ENCODE measurements at places on chromosomes 11 and 22.
A peak's percentile ranks its signal among the peaks of the same experiment; 100 is the strongest.

GRCh38 chr11:15585602-15586331 is 471.0 kb downstream of the INSC start:
- DNase-seq, result no peak

- peak; percentile 53 for DNase-seq
Observed at GRCh38 chr11:73330569-73331093, 22.6 kb downstream of the ARHGEF17 start.

- no peak for DNase-seq
Observed at GRCh38 chr11:83540728-83541127, 254.6 kb upstream of the CCDC90B start.

- DNase-seq, result no peak
Observed at GRCh38 chr11:92070026-92070889, 154.4 kb upstream of the FAT3 start.

DNA sequence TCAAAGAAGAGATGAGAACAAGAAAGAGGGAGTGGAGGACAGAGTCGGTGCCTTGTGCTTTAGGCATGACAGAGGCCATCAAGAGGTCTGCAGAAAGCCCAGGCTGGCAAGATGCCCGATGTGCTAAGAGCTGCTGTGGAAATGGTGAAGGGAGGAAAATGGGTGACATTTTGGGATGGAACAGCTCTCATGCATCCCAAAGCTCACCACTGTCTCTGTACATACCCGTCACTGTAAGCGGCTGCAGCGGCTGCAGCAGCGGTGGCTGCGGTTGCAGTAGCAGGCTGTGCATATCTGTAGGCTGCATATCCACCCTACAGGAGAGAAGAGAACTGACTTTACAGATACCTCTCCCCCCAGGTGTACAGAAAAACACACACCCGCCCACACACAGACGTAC is 28.6 kb downstream of the APOL5 start:
- DNase-seq, result no peak

DNA sequence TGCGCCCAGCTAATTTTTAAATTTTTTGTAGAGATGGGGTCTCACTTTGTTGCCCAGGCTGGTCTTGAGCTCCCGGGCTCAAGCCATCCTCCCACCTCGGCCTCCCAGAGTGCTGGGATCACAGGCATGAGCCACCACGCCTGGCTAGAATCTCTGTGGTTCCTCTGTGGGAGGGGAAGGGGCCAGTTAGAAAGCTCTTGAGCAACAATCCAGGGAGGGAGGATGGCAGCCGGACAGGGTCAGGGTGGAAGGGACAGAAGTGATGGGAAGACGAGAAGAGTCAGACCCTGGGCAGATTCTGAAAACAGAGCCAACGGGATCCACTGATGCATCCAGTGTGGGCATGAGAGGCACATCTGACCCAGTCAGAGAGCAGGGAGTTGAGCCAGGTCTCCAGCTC is 38.9 kb upstream of the MN1 start:
- no peak for DNase-seq

DNA sequence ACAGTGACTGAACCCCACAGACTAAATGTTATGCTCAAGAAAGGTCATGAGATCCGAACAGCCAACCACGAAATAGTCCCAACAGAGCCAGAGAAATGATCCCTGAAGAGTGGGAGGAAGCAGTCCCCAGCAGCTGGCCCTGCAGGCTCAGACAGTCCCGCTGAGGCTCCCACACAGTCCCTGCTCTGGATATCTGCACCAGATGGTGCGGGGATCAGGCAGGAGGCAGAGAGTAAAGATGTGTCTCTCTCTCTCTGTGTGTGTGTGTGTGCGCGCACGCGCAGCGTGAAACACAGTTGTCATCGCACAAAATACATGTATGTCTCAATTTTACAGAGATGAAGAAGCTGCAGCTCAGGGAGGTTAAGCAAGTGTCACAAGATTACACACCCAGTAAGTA is 27.9 kb downstream of the GUCY1A2 start:
- no peak for DNase-seq

DNA sequence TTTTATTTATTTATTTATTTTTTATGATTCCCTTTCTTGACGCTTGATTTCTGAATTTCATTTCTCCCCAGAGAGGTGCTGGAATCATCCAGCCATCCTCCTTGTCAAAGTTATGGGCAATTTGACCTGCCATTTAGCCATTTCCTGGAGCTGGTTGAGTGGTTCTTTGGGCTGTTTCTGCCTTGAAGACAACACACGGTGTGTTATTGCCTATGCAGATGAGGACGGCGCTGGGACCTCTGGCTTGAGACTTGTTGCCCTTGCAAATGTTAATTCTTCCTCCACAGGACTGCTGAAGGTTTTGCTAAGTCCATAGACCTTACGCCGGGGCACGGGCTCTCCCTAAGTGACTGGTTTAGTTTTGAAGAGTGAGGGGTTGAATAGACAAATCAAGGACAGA is 147.9 kb upstream of the PLET1 start:
- DNase-seq, result peak; percentile 38

- DNase-seq, result peak; percentile 84
Observed at GRCh38 chr11:128905345-128906184, 14.4 kb downstream of the KCNJ5 start.

DNA sequence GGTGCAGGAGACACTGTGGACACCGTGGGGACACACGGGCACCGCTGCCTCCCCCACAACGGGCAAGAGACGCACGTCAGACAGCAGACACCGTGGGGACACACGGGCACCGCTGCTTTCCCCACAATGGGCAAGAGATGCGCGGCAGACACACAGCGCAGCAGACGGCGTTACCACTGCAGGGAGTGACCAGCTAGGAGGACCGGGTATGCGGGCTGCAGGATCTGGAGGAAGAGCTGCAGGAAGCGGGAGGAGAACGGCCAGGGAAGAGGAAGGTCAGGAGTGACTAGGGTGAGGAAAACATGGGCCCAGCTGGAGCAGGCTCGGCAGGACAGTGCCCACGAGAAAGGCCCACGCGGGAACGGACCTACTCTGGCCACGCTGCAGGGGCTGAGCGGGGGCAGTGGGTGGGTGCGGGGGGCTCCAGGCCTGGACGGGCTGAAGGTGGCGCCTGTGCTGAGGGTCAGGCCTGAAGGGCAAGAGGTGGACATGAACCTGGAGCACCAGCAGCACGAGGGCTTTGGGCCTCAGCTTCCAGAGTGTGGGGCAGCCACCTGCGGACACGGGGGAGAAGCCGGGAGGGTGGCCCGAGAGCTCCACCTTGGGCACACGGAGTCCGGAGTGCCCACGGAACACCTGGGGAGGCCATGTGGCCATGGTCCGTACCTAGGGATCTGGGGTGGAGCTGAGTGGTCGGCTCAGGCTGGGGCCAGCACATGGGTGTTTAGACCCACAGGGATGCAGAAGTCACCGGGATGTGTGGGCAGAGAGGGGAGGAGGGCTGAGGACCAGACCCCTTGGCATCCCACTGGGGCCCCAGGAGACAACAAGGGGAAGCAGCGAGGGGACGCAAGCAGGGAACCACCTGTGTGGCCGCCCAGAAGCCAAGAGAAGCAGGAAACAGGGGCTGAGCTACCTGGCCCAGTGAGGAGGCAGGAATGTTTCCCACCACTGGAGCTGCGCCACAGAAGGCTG is 16.5 kb downstream of the TOLLIP start:
- DNase-seq, result no peak

DNA sequence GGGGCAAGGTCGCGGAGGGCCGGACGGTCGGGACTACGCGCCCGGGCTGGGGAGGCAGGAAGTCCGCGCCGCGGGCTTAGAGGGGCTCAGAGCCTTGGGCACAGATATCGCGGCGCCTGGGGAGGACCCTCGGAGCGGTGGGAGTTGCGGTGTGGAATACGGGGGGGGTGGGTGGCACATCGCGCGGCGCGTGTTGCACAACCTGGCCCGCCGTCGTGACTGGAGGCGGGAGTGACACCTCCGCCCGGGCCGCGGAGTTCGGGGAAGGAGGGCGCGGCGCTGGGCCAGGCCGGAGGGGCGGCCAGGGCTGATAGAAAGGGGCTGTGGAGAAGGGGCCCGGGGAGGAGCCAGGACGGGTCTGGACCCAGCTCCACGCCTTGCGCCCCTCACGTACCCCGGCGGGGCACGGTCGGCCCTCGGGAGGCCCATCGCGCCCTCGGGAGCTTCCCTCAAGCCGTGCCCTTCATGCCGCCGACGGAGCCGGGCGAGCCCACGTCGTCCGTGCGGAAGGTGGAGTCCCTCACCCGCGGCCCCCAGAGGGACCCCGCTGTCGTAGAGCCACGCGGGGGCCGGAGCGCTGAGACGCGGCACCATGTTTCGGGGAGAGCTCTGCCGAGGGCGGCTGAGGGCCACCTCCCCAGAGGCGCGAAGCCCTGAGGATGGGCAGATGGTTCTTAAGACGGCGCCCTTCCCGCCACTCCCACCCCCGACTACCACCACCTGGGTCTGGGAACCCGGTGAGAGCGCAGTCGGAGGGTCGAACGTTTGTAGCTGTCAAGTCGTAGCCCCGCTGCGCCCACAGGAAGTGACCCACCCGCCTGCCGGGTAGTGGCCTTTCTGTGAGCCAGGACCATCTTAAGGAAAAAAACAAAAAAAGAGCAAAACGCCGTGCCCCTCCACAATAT is 729 bp downstream of the IL17RA start:
- DNase-seq, result peak; percentile 54

- no peak for DNase-seq
Observed at GRCh38 chr11:73553266-73553665, 44.6 kb downstream of the FAM168A start.

DNA sequence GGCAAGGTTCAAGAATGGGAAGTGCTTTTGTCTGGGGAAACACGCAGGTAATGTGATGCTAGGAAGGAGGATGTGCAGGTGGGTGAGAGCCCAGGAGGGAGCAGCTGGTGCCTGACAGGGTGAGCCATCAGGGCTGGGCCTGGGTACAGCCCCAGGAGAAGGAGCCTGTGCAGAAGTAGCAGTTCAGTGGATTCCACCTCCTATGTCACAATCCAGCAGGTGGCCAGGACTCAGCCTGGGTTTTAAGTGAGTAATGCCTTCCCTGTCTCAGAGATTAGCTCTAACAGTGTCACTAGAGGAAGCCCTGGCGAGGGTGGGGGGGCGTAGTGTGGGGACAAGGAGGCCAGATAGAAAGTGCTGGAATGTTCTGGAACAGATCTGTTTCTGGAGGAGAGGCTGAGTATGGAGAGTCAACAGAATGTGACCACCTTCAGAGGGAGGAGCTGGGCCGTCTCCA is 8.1 kb downstream of the RIC8A start:
- no peak for DNase-seq

DNA sequence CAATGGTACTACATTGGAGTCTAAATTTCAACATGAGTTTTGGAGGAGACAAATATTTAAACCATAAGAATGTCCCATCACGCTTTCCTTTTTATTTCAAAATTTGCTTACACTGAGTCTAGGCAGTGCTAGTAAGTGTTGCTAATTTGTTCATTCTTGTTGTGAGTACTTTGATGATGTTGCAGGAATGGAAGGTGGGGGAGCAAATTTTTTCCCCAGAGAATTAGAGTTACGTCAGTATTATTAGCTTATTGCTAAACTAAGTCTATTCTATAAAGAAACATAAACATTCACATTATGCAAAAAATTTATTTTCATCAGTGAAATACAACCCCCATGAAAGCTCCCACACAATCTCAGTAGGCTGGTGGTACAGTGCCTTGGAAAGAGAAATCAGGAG is 88.0 kb downstream of the BLID start:
- DNase-seq, result no peak
